Activated T-cell treated with anti-CD3 and anti-CD28 coated beads, Interleukin-2, amount 50 U/mL, for 72 hours (primary cell): ENCODE measurements at places on chromosomes 13 and 19. TPM values are rescaled to one million over a fixed set of nuclear protein-coding genes. Genes with fewer than 3 reads are reported as not detected.

DNA sequence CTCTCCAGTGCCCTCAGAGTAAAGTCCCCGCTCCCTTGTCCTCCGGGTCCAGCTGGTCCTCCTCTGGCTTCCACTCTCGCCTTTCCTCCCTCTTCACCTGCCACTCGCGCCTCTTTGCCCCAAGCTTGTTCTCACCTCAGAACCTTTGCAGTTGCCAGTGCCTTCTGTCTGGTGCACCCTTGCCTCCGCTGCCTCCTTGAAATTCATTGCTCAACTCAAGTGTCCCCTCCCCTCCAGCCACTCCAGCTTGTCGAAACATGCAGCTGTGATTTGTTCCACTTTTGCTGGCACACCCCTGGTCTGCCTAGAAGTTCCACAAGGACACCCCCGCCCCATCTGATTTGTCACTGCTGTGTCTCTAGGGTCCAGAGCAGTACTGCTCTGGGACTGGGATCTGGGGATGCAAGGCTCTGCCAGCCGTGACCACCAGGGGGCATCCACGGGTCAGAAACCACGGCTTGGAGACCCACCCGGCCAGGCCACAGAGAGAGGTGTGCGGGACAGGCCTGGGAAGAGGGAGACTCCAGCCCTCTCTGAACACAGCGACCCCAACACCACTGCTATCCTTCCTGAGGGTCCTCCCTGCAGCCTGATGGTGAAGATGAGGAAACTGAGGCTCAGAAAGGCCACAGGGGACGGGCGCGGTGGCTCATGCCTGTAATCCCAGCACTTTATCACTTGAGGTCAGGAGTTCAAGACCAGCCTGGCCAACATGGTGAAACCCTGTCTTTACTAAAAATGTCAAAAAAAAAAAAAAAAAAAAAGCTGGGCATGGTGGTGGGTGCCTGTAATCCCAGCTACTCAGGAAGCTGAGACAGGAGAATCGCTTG is 49.9 kb downstream of the AP1M1 start:
- DNase-seq = peak; percentile 90

GRCh38 chr13:101785858-101786257 is 333.4 kb downstream of the ITGBL1 start:
- no peak for DNase-seq

GRCh38 chr19:4373601-4374497 is 26.5 kb downstream of the SH3GL1 start:
- DNase-seq = no peak

DNA sequence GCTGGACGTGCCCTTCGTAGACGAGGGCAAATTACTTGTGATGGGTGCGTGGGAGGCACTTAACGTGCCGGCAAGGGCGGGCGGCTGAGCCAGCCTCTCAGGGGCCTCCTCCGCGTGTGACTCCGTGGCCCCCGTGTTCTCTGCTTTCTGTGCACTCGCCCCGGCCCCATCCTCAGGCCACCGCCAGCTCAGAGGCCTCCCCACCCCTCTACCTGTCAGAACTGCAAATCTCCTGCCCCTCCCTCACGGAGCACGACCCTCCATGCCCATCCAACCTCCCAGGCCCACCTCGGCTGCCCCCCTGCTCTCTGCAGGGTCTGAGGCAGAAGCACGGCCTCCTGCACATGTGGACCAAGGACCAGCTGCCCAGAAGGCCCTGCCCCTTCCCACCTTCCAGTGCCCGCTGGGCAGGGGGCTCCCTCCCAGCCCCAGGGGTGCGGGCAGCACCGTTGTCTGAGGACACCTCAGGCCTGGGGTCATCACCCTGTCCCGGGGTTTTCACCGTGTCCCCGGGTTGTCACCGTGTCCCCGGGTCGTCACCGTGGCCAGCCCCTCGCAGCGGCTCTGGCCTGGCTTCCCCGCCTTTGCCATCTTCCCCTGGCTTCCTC is 44.5 kb downstream of the TMEM255B start:
- DNase-seq = no peak

DNA sequence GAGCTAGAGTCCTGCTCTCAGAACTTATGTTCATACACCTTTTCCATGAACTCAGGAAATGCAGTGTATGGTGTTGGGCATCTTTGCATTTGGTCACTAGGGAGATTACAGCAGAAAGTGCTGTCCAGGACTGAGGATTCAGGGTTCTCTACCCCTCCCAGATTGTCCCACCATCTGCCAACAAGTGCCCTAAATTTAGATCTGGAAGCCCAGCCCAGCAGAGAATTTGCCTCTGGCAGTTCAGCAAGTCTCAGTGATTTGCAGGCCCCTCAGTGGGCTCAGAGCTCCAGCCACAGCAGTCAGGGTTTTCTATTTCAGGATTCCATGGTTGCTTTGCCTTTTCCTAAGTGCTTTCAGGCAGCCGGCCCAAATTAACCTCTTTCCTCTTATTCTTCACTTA is 23.4 kb downstream of the CNFN start:
- no peak for DNase-seq

DNA sequence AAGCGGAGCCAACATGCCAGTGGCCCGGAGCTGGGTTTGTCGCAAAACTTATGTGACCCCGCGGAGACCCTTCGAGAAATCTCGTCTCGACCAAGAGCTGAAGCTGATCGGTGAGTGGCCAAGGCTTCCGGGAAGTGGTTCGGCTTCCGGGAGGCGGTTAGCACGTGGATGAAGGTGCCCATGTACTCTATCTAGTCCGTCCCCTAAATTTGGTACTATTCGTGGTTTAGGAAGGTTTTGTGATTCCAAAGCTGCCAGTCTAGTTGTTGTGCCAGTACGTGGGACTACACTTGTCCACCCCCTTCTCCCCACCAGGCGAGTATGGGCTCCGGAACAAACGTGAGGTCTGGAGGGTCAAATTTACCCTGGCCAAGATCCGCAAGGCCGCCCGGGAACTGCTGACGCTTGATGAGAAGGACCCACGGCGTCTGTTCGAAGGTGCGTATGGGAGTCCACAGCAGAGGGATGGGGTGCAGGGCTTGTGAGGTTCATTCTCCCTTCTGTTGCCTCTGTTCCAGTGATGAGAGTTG is 579 bp downstream of the RPS9 start:
- no peak for DNase-seq

DNA sequence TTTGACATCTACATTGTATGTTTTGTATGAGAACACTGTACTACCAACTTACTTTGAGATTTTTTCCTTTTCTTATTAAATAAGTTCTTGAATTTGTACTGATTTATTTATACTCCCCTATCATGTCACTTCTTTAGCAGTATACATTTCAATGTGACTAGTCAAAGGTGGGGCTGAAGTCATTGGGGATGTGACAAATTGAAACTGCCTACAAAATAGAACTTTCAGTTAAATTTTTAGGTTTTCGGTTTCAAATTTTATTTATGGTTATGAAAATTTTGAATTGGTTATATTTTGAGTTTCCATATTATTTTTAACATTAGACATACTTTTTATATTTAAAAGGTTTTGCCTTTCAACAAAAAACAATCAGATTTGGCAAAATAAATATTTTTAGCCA is 221.6 kb downstream of the NBEA start:
- no peak for DNase-seq

GRCh38 chr19:35513628-35514281 is at the start of gene DMKN:
Gene DMKN, minus strand, starts transcription at chr19:35513649. Its CDS starts 174 bp downstream, at chr19:35513475.
- no peak for DNase-seq

DNA sequence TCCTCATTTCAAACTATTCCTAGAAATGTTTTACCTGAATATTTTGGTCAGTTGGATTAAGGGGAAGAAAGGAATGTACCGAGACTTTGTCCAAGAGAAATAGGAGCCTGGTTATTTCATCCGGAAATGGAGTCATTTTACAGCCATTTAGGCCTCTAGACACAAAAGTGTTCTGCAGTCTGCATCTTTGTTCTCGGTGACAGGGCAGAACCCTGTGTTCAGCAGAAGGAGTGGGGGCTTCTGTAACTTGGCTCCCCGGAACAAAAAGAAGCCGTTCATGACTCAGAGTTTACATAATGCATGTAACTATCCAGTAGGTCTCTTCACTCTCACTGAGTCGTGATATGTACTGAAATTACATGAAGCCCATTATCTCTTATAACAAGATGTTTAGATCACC is 21.6 kb upstream of the FNDC3A start:
- DNase-seq = no peak

DNA sequence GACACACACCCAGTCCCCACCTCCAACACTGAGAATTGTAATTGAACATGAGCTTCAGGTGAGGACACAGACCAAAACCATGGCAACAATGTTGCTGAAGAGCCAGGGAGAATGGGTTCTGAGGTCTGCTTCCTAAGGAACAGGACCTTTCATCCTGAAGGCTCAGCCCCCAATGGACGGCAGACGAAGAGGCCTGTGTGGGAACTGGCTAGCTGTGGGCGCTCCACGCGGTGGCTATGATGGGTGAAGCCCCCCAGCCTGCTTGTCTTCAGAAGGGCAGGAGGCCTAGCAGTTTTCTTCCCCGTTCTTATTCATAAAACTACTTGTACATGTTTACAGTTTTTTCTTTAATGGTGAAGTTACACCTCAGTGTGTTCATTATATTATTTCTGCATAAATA is 136.1 kb upstream of the SPACA7 start:
- no peak for DNase-seq

- DNase-seq = no peak
Observed at GRCh38 chr19:38840583-38840968, 9.0 kb upstream of the ECH1 start.

GRCh38 chr13:110338441-110339101 is 31.5 kb downstream of the COL4A2 start:
- DNase-seq = no peak

DNA sequence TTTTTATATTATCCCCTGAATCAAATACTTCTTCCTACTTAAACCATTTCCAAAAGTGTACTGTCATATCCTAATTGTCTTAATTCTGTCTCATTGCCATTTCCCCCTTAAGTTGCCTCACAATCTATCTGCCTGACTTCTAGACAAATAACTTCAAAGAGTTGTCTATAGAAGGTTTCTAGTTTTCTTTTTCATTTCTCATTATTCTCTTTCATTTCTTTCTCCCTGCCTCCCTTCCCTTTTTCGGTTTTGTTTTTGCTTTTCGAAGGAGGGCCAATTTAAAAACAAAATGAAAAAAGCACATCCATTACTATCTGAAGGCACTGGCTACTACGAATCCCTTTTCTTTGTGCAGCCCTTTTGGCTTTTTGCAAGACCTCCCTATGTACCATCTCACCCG is 367.2 kb downstream of the DNAJC15 start:
- no peak for DNase-seq

GRCh38 chr19:31278555-31279435 is 70.4 kb downstream of the TSHZ3 start:
- no peak for DNase-seq

GRCh38 chr13:66128692-66129269 is 1101.4 kb downstream of the PCDH9 start:
- DNase-seq = no peak

DNA sequence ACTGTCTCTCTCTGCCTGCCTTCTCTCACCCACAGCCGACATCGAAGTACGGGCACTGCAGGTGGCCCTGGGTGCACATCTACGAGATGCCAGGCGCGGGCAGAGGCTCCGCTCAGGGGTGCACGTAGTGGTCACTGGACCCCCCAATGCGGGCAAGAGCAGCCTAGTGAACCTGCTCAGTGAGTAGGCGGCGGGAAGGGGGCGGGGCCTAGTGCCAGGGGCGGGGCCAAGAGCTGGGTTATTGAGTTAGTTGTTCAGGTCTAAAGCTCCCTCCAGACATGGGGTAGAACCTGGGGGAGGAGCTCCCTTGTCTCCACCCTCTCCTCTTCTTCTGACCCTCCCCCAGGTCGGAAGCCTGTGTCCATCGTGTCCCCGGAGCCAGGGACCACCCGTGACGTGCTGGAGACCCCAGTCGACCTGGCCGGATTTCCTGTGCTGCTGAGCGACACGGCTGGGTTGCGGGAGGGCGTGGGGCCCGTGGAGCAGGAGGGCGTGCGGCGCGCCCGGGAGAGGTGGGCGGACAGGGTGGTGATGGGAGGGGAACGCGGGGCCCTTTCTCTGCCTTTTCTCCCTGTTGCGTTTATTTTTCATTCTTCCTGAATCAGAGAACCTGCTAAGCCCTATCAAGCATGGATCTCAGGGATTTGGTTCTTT is 1.9 kb downstream of the GTPBP3 start:
- peak; percentile 47 for DNase-seq

DNA sequence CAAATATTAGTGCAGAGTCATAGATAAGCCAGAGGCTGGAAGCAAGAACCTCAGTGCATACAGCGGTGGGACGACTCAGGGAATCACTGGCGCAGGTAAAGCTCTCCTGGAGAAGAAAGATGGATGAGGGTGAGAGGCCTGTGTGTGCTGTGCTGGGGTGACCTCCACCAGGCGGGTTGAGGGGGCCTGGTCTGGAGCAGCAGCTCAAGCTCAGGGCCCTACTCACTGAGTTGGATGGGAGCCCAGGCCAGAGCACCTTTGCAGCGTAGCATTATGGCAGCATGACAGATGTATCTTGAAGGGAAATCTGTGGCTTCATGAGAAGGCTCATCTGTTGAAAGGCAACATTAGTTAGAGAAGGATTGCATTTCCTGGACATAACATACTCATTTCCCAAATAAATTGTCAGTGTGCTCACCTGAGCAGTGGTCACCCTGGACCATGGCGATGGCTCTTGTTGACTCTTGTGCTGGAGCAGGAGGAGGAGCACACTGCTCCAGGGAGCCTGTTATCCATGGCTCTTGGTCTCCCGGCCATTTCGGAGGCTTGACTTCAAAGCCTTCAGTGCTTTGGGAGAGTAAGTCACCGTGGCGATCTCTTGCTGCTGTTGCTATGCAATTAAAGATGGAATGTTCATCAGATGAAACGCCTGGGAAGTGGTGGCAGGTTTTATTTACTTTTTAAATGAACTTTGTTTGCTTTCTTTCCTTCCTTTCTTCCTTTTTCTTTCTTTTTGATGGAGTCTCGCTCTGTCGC is 25.0 kb downstream of the HNRNPM start:
- DNase-seq = no peak

DNA sequence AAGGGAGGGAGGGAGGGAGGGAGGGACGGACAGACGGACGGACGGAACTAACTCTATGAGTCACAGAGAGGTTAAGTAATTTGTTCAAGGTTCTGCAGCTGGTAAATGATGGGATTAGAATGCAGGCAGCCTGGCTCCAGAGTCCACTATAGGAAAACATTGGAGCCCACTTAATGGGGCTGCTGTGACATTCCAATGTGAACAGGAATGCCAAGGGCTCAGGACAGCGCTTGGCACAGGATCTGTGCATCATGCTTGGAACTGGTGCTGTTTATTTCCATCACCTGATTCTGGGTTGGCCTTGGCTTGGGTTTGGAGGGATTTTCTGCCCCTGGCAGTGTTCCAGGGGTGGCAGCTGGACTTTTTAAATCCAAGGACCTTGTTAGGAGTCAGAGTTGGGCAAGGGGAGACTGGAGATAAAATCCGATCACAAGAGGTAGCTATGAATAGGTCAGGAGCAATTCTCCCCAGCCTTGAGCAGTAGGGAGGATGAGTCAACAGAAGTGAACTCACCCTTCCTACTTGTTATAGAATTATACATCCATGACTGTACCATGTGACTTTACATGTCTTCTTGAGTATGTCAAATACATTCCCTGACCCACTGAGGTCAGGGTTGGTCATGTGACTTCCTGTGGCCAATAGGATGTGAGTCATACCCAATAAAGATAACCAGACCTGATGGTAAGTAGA is 7.8 kb upstream of the HIF3A start:
- DNase-seq = no peak

GRCh38 chr19:46860846-46861690 is at the start of gene ARHGAP35:
Gene ARHGAP35, plus strand, starts transcription at chr19:46860997. Its CDS starts 57,679 bp downstream, at chr19:46918676.
- DNase-seq = peak; percentile 23

GRCh38 chr13:99740251-99740979 is 231.2 kb downstream of the ZIC5 start:
- DNase-seq = no peak

The ELSPBP1 gene
- total RNA-seq = not detected

The TMEM238 gene
- 11.7 TPM for total RNA-seq

The KIR2DL4 gene
- 0.63 TPM for total RNA-seq

The ARRDC2 gene
- total RNA-seq = 47.9 TPM

The LMTK3 gene
- 6.6 TPM for total RNA-seq

The ZNF528 gene
- total RNA-seq = 10.1 TPM

The CLC gene
- total RNA-seq = not detected

The CD22 gene
- total RNA-seq = 44.5 TPM
